ENCODE measurements at places on chromosomes 4 and X. TPM values are rescaled to one million over a fixed set of nuclear protein-coding genes. Genes with fewer than 3 reads are reported as not detected.

HTATSF1 gene
- 63.5 TPM for total RNA-seq

CNGA1 gene
- not detected for total RNA-seq

PASD1 gene
- not detected for total RNA-seq

PLXNB3 gene
- total RNA-seq: 0.34 TPM

CXCL11 gene
- 0.46 TPM for total RNA-seq

MAGED4 gene
- total RNA-seq: not detected

All from T-helper 1 cell treated with Interleukin-12 subunit alpha and Interleukin-12 subunit beta and Interleukin-4 antibody, amounts not matched to agents 30 ng/mL and 1 ng/mL, for 36 hours (primary cell).